ENCODE measurements at places on chromosomes 1 and 21.

DNA sequence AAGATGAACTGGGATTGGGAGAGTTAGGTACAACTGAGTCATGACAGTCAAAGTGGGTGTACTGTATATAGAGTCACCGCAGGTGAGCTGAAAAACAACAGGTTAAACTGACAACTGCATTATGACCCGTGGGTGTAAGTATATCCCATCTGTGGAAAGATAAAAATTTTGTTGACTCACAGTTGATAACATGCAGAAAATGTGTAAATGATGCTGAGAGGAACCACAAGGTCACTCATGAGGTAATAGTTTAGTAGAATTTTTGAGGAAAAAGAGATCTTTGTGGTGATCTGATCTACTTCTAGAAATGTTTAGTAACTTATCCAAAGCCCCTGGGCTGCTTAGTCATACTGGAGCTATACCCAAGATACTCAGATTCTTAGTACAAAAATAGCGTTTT, 838 bp downstream of the OR2C3 start:
- no peak for DNase-seq

DNA sequence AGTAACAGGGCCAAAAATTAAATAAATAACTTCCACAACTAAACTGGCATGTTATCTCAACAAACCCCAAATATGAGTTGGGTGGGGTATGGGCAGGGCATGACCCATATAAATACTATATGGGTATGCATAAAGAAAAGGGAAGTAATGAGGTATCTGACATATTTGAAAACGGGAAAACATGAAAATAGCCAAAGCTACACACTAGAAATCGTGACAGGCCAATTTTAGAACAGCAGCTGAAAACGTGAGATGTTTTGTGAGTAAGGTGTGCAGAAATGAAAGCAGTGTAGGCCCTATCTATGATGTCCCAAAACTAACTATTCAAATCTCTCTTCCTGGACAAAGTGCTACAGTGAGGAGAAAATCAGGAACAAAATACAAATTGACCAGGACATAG, 537.9 kb upstream of the NR5A2 start:
- DNase-seq = no peak

GRCh38 chr21:43333298-43334062, 93.5 kb downstream of the SIK1 start:
- DNase-seq = no peak

- DNase-seq = no peak
Measured at GRCh38 chr1:222234351-222234750, 313.6 kb downstream of the HHIPL2 start.

- DNase-seq = no peak
Measured at GRCh38 chr21:18498431-18498830, 94.8 kb upstream of the TMPRSS15 start.

DNA sequence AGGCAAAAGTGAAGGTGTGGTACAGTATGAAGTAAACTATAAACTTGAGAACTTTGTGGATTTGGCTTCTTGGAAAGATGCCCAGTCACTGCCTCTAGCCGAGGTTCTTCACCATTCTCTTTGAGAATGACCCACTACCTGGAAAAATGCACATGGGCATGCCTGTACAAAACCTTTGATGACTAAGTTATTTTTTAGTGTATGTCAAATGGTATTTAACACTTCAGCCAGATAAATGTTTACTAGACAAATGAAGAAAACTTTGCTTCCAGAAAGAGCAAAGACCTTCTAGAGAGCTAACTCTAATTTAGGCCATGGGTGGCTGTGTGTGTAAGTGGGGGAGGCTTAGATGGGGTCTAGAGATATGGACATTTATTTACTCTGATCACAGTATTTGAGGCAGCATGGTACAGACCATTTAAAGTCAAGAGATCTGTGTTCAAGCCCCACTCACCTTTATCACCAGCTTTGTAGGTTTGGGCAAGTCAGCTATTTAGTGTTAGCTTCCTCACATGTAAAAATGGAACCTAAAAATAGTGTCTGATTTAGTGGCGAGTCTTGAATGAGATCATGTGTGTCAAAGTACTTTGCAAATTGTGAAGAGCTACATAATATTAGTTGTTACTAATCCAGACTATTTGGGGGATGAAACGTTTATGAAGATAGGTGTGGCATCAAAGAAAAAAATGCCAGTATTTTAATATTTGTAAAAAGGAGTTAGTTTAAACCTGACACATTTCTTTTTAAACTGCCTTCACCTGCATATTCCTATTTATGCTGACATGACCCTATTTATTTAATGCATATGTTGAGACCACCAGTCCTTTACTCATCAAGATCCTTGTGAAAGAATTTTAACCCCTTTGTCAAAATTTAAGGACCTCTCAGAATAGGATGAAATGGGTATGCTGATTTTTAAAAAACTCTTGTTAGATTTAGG, 20.2 kb downstream of the NFYC start:
- DNase-seq = no peak

DNA sequence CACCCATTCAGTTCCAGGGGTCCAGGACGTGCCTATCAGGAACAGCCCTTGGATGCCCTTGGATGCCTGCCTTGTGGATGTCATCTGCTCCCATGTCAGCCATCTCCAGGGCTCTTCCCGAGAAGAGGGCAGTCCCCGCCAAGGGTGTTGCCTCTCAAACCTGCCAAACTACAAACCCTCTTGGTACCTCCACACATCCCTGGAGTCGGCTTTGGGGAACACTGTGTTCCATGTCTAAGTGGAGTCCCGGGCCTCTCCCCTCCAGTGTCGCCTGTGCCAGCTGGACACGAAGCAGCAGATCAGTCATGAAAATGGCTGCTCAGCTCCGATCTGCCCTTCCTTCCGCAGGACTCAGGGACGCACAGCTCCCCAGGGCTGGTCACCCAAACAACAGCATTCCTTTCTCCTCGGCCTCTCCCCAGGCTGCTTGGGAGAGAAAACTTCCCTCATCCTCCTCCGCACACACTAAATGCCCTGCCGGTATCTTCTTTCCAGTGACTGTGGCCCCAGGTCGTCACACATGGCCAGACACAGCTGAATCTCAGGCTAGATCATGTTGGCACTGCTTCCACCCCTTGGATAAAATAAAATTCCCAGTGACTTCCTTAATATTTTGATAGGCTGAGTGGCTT, 53.4 kb downstream of the GALNT2 start:
- DNase-seq = no peak

GRCh38 chr1:23732363-23733224, 10.7 kb upstream of the ELOA start:
- no peak for DNase-seq

DNA sequence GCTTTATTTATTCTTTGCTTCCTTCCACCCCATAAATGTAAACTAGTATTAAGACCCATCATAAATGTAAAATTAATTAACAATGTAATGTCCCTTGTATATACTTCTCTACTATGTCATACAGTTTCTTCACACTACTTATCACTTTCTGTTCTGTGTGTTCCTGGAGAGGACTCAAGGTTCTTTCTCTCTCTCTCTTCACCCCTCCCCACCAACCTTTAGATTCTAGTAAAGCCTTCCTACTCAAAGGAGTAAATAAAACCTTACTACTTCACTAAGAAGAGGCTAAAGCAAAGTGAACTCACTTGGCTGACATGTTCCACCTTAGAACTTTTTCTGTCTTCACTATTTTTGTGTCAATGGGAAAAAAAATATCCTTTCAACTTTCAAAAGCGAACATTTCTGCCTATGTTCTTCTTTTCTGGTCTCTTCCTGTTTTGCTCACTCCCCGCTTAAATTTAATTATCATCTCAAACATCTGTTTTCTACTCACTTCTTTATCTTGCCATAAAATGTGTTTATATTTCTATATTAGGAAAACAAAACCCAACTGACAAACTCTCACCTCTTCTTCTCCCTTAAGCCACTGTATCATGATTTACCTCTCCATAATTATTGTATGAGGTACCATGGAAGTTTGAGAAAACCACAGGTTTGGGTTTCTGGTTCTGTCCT, 260.3 kb downstream of the DPYD start:
- DNase-seq = no peak

GRCh38 chr1:154478013-154478412, 24.0 kb upstream of the TDRD10 start:
- no peak for DNase-seq

GRCh38 chr1:24558902-24559791, 3.3 kb downstream of the NCMAP start:
- DNase-seq = no peak

DNA sequence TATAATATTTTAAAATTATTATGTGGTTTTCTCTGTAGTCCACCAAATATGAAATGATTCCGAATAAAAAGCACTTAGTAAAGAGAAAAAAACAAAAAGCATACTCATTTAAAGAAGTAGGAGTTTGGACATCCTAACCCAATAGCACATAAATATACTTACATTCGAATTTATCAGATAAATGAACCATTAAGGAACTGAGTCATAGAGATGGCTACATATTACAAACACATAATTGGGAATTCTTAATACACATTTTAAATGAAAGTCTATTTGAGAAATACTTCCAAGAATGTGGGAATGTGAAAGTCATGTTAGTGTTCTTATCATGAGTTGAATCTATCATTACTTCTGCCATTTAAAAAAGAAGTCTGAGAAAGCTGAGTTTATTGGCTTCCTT, 75.0 kb downstream of the USP24 start:
- DNase-seq = no peak

GRCh38 chr1:241217516-241217915, 139.5 kb downstream of the RGS7 start:
- DNase-seq = no peak

DNA sequence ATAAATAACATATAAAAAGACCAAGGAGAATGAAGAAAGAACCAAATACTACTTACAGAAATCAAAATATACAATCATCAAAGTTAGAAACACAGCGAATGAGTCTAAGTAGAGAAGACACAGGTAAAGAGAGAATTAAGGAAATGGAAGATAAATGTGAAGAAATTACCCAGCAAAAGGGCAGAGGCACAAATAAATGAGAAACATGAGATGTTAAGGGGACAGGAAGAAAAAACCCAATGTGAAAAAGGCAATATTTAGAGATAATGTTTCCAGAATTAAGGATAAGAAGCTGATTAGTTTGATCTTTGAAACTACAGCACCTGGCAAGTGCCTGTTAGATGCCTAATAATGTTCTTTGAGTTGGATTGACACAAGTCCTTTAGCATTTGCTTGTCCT, 40.9 kb downstream of the CCN1 start:
- DNase-seq = no peak
